ENCODE measurements at places on chromosomes 16 and 17. TPM values are rescaled to one million over a fixed set of nuclear protein-coding genes. Genes with fewer than 3 reads are reported as not detected.

TSPOAP1 gene
- total RNA-seq: 18.1 TPM

TOP3A gene
- 16.1 TPM for total RNA-seq

MLX gene
- 22.6 TPM for total RNA-seq

PPY gene
- total RNA-seq: not detected

GNAO1 gene
- total RNA-seq: 7.9 TPM

WFIKKN2 gene
- 1.9 TPM for total RNA-seq

ABCA9 gene
- 3.6 TPM for total RNA-seq

TMEM114 gene
- total RNA-seq: not detected

OR1F1 gene
- 0.96 TPM for total RNA-seq

TMEM106A gene
- 6.7 TPM for total RNA-seq

KRTAP3-2 gene
- total RNA-seq: 31.1 TPM

HOXB6 gene
- total RNA-seq: not detected

MMP28 gene
- total RNA-seq: 113 TPM

PRAC1 gene
- total RNA-seq: not detected

NPIPB13 gene
- total RNA-seq: 0.24 TPM

TSNAXIP1 gene
- total RNA-seq: 0.24 TPM

UNC119 gene
- 26.2 TPM for total RNA-seq

GRAPL gene
- not detected for total RNA-seq

TM4SF5 gene
- total RNA-seq: not detected

PIK3R6 gene
- 0.48 TPM for total RNA-seq

KRT33B gene
- not detected for total RNA-seq

DDX5 gene
- 526 TPM for total RNA-seq

RPH3AL gene
- 46.5 TPM for total RNA-seq

NXN gene
- total RNA-seq: 103 TPM

ARHGAP44 gene
- total RNA-seq: 2.9 TPM

TEKT3 gene
- total RNA-seq: not detected

SOX15 gene
- total RNA-seq: 1.9 TPM

PLCD3 gene
- total RNA-seq: 12.0 TPM

PRRT2 gene
- 7.9 TPM for total RNA-seq
